ENCODE measurements at places on chromosomes 1 and 21.
A peak's percentile ranks its signal among the peaks of the same experiment; 100 is the strongest.

DNA sequence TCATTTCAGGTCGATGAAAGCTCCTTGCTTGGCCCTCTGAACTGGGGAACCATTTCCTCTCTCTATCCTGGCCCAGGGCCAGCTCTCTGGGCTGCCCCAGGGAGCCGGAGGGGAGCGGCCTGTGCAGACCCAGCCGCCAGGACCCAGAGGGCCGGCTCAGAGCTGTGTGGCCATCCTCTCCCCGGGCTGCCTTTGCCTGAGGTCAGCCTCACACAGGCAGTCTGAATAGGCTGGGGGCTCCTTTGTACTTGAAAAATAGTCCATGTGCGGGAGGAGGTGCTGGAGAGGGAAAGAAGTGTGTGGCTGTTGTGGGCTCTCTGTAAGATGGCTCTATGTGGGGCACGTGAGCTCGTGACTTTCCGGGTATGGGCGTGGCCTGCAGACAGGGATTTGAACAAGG, 275.1 kb upstream of the VAMP3 start:
- DNase-seq: no peak

- peak; percentile 44 for DNase-seq
Observed at GRCh38 chr1:167533851-167534300, 15.5 kb upstream of the CD247 start.

DNA sequence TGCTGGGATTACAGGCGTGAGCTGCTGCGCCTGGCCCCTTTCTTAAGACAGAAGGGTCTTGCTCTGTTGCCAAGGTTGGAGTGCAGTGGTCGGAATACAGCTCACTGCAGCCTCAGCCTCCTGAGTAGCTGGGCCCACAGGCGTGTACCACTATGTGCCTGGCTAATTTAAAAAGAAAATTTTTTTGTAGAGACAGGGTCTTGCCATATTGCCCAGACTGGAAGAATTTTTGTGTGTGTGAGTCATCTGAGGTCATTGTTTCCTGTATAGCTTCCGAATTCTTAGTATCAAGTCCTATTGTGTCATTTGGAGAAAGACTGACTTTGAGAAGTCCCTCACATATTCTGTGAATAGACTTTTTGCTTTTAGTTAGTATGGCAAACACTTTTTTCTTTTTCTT, 4.7 kb downstream of the SZRD1 start:
- DNase-seq: no peak

DNA sequence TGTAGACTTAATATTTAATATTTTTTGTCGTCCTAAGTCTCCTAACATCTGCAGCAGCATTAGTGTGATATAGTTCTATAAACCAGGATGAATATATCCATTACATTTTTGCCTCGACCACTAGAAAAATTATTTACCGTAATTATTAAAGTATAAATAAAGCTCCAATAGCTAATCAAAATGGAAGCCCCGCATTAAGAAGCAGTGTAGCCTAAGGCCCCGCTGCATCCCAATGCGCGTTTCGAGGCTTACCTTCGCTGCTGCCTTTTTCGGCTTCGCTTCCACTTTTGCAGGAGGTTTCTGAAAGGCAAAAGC, 891 bp downstream of the HMGN1 start:
- no peak for DNase-seq

Measured in activated CD4-positive, alpha-beta T cell treated with anti-CD3 and anti-CD28 coated beads, Interleukin-2, amount 50 U/mL, for 24 hours (primary cell).